ENCODE measurements at places on chromosomes 16 and 17. TPM values are rescaled to one million over a fixed set of nuclear protein-coding genes. Genes with fewer than 3 reads are reported as not detected.

The TCAP gene
- polyA plus RNA-seq: 9.3 TPM

The SLFN5 gene
- polyA plus RNA-seq: 3.3 TPM

The CACNG3 gene
- polyA plus RNA-seq: not detected

The OVCA2 gene
- 20.3 TPM for polyA plus RNA-seq

The REXO5 gene
- polyA plus RNA-seq: 0.88 TPM

The UBE2I gene
- 35.7 TPM for polyA plus RNA-seq

The CDH5 gene
- 3.6 TPM for polyA plus RNA-seq

The SMIM5 gene
- polyA plus RNA-seq: 2.1 TPM

The RUNDC3A gene
- polyA plus RNA-seq: 0.50 TPM

The TSPOAP1 gene
- 4.3 TPM for polyA plus RNA-seq

The B3GNT9 gene
- polyA plus RNA-seq: 3.9 TPM

The CES5A gene
- polyA plus RNA-seq: not detected

The MAPT gene
- polyA plus RNA-seq: 0.51 TPM

The KRT40 gene
- polyA plus RNA-seq: not detected

The ADAP2 gene
- polyA plus RNA-seq: 3.8 TPM

The TMEM100 gene
- polyA plus RNA-seq: 1.5 TPM

The CRHR1 gene
- polyA plus RNA-seq: not detected

The KRT37 gene
- not detected for polyA plus RNA-seq

The RNF213 gene
- 18.7 TPM for polyA plus RNA-seq

The LRRC37A gene
- polyA plus RNA-seq: 1.7 TPM

The RTN4RL1 gene
- polyA plus RNA-seq: 1.8 TPM

The TEKT3 gene
- polyA plus RNA-seq: not detected

The UNC45B gene
- polyA plus RNA-seq: 0.50 TPM

The KCNAB3 gene
- 0.38 TPM for polyA plus RNA-seq

The RUSF1 gene
- polyA plus RNA-seq: 71.7 TPM

The TBC1D28 gene
- polyA plus RNA-seq: not detected

The HSD17B1 gene
- 7.6 TPM for polyA plus RNA-seq

The IFI35 gene
- 45.2 TPM for polyA plus RNA-seq

The KRT25 gene
- polyA plus RNA-seq: not detected

The YPEL2 gene
- polyA plus RNA-seq: 16.8 TPM

The HBA1 gene
- polyA plus RNA-seq: not detected

The PYDC1 gene
- not detected for polyA plus RNA-seq

The PLA2G10 gene
- polyA plus RNA-seq: not detected

The BMERB1 gene
- polyA plus RNA-seq: 76.7 TPM

The CD300E gene
- not detected for polyA plus RNA-seq

The SLC38A8 gene
- polyA plus RNA-seq: not detected

The DOC2B gene
- 0.13 TPM for polyA plus RNA-seq

The CDH11 gene
- polyA plus RNA-seq: 11.9 TPM

The ADORA2B gene
- polyA plus RNA-seq: 0.63 TPM

The IRX5 gene
- 1.7 TPM for polyA plus RNA-seq

The CCL8 gene
- polyA plus RNA-seq: 6.6 TPM

The ZFP3 gene
- polyA plus RNA-seq: 0.75 TPM

The KRTAP2-3 gene
- not detected for polyA plus RNA-seq

The QPRT gene
- 0.61 TPM for polyA plus RNA-seq

The CDRT4 gene
- 2.3 TPM for polyA plus RNA-seq

The MSLN gene
- 2.1 TPM for polyA plus RNA-seq

The CES3 gene
- 0.15 TPM for polyA plus RNA-seq

The MT1M gene
- 40.1 TPM for polyA plus RNA-seq

The FBXO31 gene
- polyA plus RNA-seq: 28.9 TPM

The NPIPB8 gene
- not detected for polyA plus RNA-seq

The VTN gene
- polyA plus RNA-seq: 4.3 TPM

The CMTM2 gene
- polyA plus RNA-seq: not detected

The RPH3AL gene
- polyA plus RNA-seq: 3.5 TPM

The KCTD5 gene
- 9.7 TPM for polyA plus RNA-seq

The TAC4 gene
- not detected for polyA plus RNA-seq

The TAT gene
- not detected for polyA plus RNA-seq

The CETP gene
- not detected for polyA plus RNA-seq

Measured in aorta (tissue), 5 donors.